IMR-90 (cell line): ENCODE measurements at places on chromosomes 7 and 10. TPM values are rescaled to one million over a fixed set of nuclear protein-coding genes. Genes with fewer than 3 reads are reported as not detected.

AKR1C4 gene
- total RNA-seq, result not detected in 2 replicates

CRPPA gene
- 1.3 and 2.5 TPM in 2 replicates for total RNA-seq

OGDHL gene
- under 0.01 and 0.18 TPM in 2 replicates for total RNA-seq

RNF32 gene
- 0.36 and 0.56 TPM in 2 replicates for total RNA-seq

NPFFR1 gene
- not detected in 2 replicates for total RNA-seq

HACD1 gene
- 10.0 and 23.6 TPM in 2 replicates for total RNA-seq

MBL2 gene
- total RNA-seq, result not detected in 2 replicates

FAM25A gene
- total RNA-seq, result not detected in 2 replicates

CCL24 gene
- not detected in 2 replicates for total RNA-seq

SEMA4G gene
- total RNA-seq, result 0.56 and 0.90 TPM in 2 replicates

ATP6V0A4 gene
- under 0.01 and 0.18 TPM in 2 replicates for total RNA-seq

SFTPA2 gene
- total RNA-seq, result not detected in 2 replicates

TRPV5 gene
- total RNA-seq, result not detected in 2 replicates

SNCG gene
- 10.6 and 11.9 TPM in 2 replicates for total RNA-seq

GPR85 gene
- total RNA-seq, result 5.0 and 5.4 TPM in 2 replicates

AKR1E2 gene
- total RNA-seq, result 2.2 and 3.4 TPM in 2 replicates

HTR7 gene
- 0.56 and 0.72 TPM in 2 replicates for total RNA-seq

ATOH7 gene
- total RNA-seq, result not detected in 2 replicates

GIMAP2 gene
- total RNA-seq, result under 0.01 TPM in 1 of 2 replicates, not detected in the other

CDHR1 gene
- total RNA-seq, result not detected in 2 replicates

KCNMA1 gene
- total RNA-seq, result 24.7 and 25.6 TPM in 2 replicates

EXOC4 gene
- total RNA-seq, result 85.5 and 94.6 TPM in 2 replicates

VWDE gene
- total RNA-seq, result 0.18 and 0.28 TPM in 2 replicates

NEBL gene
- under 0.01 TPM in 1 of 2 replicates, not detected in the other for total RNA-seq

KAZALD1 gene
- 8.1 and 9.1 TPM in 2 replicates for total RNA-seq

TCAF2 gene
- total RNA-seq, result 3.3 and 3.4 TPM in 2 replicates

URGCP gene
- 24.4 and 25.5 TPM in 2 replicates for total RNA-seq

CCAR1 gene
- 46.1 and 60.8 TPM in 2 replicates for total RNA-seq

LIPJ gene
- not detected in 2 replicates for total RNA-seq

WNT8B gene
- total RNA-seq, result not detected in 2 replicates
